Urinary bladder (tissue), 4 donors: ENCODE measurements at places on chromosomes 6 and 20. TPM values are rescaled to one million over a fixed set of nuclear protein-coding genes. Genes with fewer than 3 reads are reported as not detected.

GRCh38 chr6:26232306-26232939, 132.6 kb upstream of the BTN3A2 start:
- no peak for DNase-seq

GRCh38 chr6:148342350-148343046, at the start of gene SASH1:
Gene SASH1 (plus strand): TSS chr6:148342838. CDS start chr6:148343068, 230 bp downstream.
- peak; percentile 57 for DNase-seq

DNA sequence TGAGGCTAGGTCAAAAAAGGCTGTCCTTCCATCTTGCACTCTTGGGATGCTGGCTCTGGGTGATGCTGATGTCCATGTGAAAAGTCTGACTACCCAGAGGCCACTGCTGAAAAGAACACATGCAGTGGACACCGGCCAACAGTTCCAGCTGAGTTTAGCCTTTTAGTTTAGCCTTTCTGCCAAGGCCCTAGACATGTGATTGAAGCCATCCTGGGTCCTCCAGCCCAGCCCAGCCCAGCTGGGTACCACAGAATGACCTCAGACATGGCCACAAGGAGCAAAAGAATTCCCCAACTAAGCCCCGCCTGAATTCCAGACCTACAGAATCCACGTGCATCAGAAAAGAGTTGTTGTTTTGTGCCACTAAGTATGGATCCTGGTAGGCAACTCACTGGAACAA, 17.4 kb downstream of the PIGT start:
- DNase-seq = no peak

TBX18 gene
- total RNA-seq = 68.1 TPM

GRCh38 chr6:6875818-6876470, 231.8 kb upstream of the RREB1 start:
- DNase-seq = no peak
